Substantia nigra (tissue), 51 donors: ENCODE measurements at places on chromosomes 11 and 22.

DNA sequence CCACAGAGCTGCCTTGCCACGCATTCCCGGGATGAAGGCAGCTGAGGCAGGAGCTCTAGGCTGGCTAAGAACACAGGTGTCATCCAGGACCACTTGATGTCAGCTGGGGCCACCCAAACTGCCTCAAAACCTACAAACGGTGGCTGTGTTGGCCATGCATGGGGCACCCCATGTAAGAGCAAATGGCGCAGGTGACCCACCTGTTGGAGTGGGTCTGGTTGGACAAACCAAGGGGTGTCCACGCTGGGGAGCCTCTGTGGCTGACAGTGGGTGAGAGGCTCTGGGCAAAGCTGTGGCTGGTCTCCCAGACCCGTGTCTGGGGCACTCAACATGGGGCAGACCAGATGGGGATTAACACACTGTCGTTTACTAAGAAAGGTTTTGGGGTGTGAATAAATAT, 19.0 kb upstream of the SYT8 start:
- DNase-seq: no peak

GRCh38 chr22:40463683-40464082, 93.3 kb downstream of the SGSM3 start:
- no peak for DNase-seq

GRCh38 chr11:72405009-72405408, 29.3 kb downstream of the CLPB start:
- no peak for DNase-seq

DNA sequence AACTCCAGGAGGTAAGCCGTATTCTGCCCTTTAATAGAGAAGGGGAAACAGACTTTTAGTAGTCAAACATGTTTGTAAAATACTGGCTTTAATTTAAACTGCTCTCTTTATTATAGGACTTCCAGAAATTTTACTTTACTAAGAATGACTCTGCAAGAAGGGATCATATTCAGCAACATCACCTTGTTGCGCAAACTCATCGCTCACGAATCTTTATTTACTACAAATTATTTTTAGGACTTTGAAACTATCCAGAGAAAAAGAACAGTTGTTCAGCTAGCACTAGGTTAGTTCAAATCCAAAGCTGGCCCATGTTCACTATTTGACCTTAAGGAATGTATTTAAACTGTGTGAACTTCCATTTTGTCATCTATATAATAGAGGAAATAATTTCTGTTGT, 498.3 kb upstream of the TENM4 start:
- no peak for DNase-seq

DNA sequence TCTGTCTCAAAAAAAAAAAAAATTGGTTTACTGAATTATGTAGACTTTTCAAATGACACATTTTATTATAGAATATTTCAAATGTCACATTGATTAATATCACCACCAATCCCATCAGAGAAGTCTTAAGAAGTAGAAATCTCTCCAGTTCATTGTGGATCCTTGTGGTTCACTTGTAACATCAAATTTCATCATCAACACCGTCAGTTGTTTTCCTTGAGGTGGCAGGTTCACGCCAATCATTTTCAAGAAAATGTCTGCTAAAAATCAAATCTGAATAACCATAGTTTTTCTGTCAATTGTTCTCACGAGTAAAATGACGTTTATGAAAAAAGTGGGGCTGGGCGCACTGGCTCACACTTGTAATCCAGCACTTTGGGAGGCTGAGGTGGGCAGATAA, 50.3 kb downstream of the TMPRSS5 start:
- DNase-seq: no peak

- DNase-seq: no peak
Observed at GRCh38 chr11:70625051-70625450, 226.7 kb downstream of the CTTN start.

DNA sequence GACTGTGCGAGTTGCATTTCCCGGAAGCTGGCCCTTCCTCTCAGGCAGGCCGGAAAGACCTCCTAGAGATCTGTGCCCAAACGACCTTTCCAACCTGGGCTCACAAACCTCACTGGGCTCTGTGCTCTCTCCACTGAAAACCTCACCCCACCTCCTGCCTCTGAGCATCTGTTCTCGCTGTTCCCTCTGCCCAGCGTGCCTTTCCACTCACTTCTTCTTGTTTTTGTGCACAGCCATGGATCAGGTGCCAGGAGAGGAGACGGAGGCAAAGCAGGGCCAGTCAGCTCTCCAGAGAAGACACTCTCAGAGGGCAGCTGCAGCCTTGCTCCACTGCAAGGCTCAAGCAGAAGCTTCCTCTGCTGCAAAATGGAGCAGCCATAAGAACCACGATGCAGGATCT, 10.9 kb upstream of the CPT1A start:
- DNase-seq: no peak

DNA sequence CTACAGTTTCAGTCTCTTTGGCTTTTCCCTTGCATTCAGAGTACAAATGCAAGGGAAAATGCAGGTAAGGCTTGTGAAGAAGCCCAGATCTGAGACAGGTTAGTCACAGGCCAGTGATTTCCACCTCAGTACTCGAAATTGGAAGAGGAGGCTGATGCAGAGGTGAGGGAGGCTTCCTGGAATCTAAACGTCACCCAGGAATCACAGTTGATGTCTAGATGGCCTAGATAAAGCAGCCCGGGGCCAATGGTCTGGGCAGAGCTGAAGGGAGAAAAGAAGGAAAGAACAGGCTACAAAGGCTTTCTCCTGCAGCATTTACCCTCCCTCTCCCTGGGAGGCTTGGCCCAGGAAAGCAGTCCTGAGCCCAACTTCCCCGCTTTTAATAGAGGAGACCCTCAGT, 8.5 kb downstream of the TRIM6 start:
- no peak for DNase-seq

DNA sequence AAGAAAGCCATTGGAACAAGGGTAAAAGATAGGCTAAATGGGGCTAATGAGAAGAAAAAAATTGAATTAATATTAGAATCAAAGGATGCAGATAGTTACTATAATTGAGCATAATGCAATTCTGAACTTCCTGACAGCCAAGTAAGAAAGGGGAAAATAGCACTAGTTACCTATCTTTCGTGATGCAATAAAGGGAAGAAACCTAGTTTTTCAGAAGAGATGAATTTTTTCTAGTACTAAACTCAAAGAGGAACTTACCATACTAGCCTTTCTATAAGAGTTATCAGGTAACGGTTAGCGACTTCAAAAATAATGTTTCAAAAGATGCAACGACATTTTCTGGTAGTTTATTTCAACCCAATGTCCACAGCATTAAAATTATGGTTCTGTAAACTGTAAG, 8.8 kb upstream of the WT1 start:
- no peak for DNase-seq

DNA sequence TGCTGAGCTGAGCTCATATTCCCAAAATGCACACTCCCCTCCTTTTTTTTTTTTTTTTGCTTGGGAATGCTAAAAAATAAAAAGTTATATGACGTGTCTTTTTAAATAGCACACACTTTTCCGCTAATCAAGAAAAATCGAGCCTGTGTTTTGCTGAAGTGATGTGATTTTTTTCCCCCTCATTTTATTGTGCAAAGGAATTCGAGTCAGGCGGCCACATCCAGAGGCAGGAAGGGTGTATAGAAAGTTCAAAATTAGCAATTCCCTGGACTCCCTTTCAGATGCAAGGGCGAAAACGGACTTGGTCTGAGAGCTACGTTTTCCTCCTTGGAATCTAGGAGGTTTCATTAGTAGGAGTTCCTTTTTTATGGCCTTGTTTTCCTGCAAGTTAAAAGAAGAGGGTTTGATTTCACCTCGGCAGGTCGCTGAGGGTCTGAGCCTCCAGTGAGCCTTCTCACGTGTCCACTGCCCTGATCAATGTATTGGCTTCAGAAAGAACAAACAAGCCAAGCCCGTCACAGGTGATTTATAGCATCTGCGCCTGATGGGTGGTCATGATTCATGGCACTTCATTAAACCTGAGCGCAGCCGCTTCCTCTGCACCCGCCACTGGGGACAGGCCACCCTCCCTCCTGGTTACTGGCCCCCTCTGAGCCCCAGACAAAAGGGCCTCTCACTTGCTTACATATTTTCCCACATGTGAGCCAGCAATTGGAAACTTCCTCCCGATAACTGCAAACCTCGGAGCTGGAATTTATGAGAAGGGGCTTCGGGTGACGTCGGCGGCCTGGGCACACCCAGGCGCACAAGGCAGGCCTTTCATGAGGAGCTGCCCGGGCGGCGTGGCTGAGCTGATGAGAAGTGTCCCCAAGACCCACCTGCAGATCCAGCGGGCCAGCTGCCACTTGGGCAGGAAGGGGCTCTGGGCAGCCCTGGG, 64.4 kb upstream of the LINC01488 start:
- no peak for DNase-seq
